ENCODE measurements at places on chromosomes 6 and 20.

DNA sequence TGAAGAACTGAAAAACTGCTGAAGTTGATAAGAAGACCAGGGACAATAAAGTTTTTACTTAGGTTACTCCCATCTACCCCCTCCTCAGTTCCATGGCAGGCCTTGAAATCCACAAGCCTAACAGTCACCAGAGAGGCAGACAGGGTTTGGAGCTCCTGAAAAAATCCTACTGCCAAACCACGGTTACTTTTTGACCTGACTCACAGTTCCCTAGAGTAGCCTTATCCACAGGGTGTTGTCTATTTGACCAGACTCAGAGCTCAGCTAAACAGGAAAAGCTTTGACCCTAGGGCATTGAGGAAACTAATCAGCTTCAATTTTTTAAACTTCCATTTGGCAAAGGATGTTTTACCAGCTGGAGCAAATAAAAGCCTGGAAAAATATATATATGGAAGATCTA is 257.7 kb upstream of the NT5E start:
- DNase-seq = no peak

DNA sequence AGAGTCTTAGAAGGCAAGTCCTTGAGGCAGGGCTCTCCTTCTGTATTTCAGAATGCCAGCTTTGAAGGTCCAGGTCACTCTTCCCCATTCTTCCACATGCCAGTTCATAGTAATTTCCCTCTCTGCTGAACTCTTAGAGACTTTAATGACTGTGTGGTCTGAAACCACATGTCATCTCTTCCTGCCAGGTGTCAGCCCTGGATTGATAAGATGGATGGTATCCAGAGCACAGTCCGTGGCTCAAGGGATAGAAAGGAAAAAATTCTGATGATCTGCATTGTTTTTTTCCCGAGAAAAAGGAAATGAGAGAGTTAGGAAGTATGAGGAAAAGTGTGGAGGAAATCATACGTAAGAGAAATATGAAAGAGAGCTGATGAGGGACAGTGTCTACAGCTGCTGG is 250.9 kb downstream of the TPBG start:
- no peak for DNase-seq

DNA sequence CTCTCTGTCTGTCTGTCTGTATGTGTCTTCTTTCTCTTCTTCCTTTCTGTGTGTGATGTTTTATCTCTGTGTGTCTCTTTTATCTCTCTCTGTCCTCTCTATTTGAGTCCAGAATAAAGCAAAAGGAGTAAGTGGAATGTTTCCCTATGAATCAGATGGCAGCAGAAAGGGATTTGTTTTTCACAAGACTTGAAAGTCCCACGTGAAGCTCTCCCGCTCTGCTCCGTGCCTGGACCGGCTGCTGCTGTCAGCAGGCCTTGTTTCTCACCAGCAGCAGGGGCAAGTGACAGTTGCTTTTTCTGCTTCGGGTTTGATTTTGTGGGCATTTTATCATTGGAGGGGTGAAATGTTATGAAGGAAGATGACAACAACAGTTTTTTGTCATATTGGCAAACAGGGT is 212.7 kb downstream of the PACRG start:
- no peak for DNase-seq

- no peak for DNase-seq
Measured at GRCh38 chr6:132648356-132648755, 10.6 kb downstream of the TAAR1 start.

DNA sequence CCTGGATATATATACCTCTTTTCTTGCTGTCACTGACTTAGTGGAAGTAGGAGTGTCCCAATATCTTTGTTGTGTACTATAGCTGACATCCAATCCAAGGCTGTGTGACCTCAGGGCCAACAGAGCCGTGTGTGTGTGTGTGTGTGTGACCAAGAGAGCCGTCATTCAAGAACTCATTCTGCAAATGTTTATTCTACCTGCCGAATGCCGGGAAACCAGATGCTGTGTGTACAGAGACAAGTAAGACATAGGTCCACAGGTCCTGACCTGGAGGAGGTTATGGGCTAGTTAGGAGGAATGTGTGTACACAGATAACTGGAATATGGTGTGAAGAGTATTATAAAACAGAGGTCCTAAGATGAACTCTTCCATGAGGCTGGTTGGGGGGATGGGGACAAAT is 190.0 kb downstream of the DHX35 start:
- DNase-seq = no peak

DNA sequence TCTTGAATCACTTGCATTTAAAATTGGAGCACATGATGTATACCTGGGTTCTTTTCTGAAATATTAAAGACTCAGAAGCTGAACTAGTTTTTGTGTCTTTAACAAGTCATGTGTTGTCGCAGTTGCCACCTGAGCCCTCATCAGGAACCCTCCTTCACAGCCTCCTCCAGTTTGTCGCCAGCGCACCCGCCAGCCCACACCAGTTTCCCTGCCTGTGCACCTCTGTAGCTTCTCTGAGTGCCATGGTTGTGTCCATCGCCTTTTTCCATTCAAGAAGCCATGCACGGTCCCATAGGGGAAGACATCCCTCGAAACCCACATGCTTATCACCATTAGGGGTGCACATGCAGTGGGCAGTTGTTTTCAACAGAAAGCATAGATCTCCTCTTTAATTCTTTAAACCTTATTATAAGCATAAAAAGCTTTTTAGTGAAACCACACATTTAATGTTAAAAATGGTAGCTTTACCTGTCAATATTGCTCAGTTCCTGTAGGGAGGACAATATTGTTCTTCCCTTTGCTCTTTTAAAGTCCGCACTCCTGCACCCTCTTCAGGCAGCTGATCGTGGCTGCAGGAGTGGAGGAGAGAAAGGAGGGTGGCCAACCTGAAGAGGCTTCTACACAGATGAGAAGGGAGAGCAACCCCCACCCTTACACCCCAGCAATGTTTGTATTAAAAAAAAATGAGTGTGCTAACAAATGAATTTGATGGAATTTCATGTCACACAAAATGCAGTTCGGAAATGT is 121.9 kb downstream of the CFAP61 start:
- DNase-seq = no peak

GRCh38 chr20:10669843-10670446 is 3.9 kb downstream of the JAG1 start:
- no peak for DNase-seq

- DNase-seq = no peak
Measured at GRCh38 chr6:11983306-11983705, 28.8 kb upstream of the HIVEP1 start.

- no peak for DNase-seq
Measured at GRCh38 chr6:2792330-2793110, 27.3 kb downstream of the WRNIP1 start.

GRCh38 chr20:13344671-13345070 is 123.6 kb downstream of the ISM1 start:
- no peak for DNase-seq

DNA sequence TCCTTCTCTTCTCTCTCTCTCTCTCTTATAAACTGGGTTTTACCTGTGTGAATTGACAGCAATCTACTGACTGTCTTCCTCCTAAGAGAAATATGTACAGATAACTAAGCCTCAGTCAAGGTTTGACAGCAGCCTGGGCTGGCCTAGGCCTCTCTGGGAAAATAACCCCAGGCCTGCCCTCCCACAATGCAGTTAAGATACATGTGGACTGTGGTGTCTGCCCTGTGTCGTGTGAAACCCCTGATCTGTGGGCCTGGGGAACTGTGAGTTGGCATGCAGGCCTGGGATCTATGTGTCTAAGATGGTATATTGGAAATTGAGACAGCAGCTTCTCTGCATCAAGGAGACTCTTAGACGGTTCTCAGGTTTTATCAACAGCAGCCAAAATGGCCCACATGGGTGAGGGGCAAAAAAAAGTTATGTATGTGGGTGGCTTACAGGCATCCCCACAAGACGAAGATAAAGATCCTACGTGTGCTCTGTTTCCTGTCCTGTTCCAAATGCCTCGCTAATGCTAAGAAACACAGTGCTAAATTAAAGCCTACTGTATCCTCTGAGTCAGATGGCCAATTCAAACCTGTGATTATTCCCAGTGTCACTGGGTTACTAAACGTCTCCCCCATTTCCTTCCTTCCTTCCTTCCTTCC is 19.0 kb downstream of the LRFN2 start:
- no peak for DNase-seq

DNA sequence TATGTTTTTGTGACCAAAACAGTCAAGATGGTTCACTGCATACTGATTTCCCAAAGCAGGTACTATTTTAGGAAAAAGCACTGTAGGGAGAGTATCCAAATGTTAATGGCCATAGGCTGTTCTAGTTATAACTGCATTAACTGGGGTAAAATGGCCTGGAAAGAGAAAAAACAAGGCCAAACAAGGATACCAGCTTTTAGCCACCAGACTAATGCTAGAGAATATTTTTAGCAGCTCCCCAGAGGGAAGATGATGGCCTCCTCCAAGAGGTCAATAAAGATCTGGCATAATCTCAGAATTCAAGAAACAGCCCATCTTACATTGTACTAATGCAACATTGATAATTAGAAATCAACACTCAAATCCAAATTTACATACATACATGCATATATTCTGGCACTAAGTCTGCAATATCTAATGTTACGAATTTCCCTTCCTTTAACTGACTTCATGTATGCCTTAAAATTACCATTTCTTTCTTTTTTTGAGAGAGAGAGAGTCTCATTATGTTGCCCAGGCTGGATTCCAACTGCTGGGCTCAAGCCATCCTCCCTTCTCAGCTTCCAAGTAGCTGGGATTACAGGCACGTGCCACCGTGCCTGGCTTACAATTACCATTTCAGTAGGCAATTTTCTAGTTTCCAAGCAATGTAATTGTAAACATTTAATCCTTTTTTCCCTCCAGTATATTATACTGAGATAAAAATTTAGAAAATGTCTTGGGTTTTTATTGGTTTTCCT is 9.3 kb downstream of the COX7A2 start:
- DNase-seq = no peak

DNA sequence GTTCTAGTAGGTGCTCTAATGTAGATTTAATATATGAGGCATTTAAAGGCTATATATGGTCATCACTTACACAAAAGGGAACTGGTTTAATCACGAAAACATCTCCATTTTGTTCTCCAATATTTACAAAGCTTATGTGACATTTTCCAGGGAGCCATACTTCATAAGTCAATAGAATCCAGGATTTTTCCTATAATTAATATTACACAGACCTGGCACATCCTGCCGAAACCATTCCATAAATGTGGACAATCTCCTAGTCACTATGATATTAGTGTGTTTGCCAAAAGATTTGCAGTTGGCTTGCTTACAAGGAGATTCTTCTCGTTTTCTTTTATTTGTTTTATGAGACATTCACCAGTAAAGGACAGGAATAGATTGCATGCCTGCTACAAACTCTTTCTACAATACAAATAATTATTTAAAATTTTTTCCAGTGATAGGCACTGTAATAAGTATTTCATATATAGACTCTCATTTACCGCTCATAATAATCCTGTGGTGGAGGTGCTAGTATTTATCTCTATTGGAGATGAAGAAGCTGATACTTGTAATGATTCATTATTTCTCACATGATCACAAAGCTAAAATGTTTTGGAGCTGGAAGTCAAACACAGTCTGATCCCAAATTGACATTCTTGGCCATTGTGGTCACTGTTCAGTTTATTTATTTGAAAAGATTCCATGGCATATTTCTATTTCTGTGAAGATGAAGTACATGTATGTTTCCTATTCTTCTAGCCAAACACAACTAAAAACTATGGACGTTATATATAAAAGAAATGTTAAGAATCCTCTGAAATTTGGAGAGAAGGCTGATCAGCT is 597.0 kb downstream of the HTR1B start:
- no peak for DNase-seq

- no peak for DNase-seq
Measured at GRCh38 chr20:40956542-40957264, 71.9 kb upstream of the TOP1 start.

DNA sequence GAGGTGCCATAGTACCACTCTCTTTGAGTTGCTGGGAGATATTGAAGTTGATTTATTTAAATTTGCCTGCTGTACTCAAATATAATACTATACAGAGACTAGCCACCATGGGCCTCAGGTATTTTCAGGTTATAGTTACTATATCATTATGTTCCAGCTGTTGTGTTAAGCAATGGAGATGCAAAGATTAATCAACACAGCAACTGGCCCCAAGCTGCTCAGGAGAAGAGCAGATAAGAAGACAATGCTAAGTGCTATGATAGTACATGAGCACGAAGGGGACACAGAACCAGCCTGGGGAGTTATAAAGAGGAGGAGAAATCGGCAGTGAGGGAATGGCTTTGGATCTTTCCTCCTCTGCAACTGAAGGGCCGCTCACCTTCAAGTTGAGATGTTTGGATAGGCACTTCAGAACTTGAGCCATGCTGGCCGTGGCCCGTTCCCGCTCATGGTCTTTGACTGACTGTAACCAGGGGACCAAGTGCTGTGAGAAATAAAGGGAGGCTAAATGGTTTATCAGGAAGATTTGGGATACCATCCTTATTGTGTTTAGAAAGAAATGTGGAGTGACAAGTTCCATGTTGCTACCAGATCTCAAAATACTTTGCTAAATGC is 24.3 kb upstream of the RPN2 start:
- no peak for DNase-seq

GRCh38 chr6:167047554-167047953 is 48.4 kb downstream of the CEP43 start:
- DNase-seq = peak; percentile 61

- no peak for DNase-seq
Measured at GRCh38 chr6:93123585-93123984, 295.8 kb downstream of the EPHA7 start.

- peak; percentile 53 for DNase-seq
Measured at GRCh38 chr6:45710304-45710821, 305.3 kb downstream of the CLIC5 start.

- DNase-seq = no peak
Measured at GRCh38 chr20:61477451-61477861, 225.4 kb downstream of the CDH4 start.

DNA sequence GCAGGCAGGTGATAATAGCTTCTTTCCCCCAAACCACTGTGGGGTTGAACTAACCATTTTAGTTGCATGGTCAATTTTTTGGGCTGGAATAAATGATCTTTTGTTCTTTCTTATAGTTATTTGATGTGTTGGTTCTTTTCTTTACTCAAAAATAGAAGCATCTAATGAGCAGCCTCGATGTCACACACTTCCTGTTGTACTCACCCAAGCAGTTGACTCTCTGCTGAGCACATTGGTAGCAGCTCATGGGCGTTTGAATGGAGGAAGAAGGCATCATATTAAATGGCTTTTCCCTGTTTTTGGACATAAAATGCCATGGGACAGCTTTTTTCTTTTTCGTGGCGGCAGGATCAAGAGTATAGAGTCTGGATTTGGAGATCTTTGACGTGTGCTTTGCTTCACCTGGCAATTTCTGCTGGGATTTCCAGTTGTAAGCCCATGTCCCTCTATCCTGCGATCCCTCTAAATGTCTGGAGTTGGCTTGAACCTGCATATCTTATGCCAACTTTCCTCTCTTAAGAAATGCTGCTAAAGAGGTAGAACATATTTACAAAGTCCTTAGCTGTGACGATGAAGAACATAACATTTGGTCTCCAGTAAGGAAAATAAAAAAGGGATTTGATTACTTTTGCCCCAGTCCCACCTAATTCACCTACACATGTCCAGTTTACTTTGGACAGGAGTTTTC is 268.3 kb downstream of the PRL start:
- DNase-seq = no peak

GRCh38 chr6:47242483-47243386 is 67.0 kb downstream of the TNFRSF21 start:
- peak; percentile 68 for DNase-seq
